ENCODE measurements at places on chromosomes 12 and 14.

DNA sequence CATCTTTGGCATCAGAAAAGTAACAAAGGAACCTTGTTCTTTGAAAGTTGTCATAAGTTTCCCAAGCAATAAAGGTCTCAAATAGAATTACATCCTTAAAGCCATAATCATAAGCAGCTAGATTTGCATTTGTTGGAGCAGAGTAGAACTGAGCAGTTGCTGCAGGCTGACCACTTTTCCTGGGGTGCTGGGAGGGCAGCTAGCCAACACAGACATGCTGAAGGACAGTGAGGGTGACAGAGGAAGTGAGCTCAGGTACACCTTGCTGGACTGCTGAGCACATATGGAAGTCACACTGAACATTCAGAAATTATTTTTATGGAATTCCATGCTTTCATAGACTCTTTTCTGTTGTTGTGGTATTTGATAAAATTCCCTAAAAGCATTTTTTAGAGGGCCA is 66.2 kb downstream of the MARK3 start:
- DNase-seq: no peak

DNA sequence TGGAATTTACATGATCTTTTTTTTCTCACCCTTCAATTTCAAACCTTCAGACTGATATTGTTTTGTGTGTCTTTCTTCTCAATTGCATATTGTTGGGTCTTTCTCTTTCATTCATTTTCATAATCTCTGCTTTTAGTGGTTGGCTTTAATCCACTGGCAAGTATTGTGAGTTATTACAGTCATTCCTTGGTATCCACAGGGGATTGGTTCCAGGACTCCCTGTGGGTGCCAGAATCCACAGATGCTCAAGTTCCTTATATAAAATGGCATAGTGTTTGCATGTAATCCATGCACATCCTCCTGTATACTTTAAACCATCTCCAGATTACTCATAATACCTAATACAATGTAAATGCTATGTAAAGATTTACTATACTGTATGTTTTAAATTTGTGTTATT is 29.7 kb upstream of the PARP11 start:
- DNase-seq: no peak

GRCh38 chr12:3534511-3534910 is 43.5 kb downstream of the PRMT8 start:
- DNase-seq: no peak

- DNase-seq: no peak
Observed at GRCh38 chr14:96920023-96920422, 122.8 kb downstream of the VRK1 start.
